ENCODE measurements at places on chromosomes 1 and 21.

DNA sequence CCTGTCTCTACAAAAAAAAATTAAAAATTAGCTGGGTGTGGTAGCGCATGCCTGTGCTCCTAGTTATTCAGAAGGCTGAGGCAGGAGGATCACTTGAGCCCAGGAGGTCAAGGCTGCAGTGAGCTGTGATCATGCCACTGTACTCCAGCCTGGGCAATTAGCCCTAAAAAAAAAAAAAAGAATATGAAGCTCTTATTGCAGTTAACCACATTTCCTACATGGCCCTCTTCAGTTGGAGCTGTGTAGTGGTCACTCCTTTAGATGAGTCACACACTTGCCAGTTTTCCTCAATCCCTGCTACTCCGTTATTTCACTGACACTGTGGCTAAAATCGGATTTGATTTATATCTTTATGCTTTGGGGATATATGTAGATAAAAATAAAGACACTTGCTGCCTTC is 11.8 kb downstream of the NFYC start:
- DNase-seq, result no peak

- peak; percentile 2 for DNase-seq
These were observed 131.9 kb downstream of the CRB1 start for GRCh38 chr1:197399755-197400521.

- no peak for DNase-seq
These were observed 17.7 kb upstream of the PROX1 start for GRCh38 chr1:213969958-213970555.

GRCh38 chr1:114509596-114510273 is 1.3 kb downstream of the TRIM33 start:
- DNase-seq, result no peak

DNA sequence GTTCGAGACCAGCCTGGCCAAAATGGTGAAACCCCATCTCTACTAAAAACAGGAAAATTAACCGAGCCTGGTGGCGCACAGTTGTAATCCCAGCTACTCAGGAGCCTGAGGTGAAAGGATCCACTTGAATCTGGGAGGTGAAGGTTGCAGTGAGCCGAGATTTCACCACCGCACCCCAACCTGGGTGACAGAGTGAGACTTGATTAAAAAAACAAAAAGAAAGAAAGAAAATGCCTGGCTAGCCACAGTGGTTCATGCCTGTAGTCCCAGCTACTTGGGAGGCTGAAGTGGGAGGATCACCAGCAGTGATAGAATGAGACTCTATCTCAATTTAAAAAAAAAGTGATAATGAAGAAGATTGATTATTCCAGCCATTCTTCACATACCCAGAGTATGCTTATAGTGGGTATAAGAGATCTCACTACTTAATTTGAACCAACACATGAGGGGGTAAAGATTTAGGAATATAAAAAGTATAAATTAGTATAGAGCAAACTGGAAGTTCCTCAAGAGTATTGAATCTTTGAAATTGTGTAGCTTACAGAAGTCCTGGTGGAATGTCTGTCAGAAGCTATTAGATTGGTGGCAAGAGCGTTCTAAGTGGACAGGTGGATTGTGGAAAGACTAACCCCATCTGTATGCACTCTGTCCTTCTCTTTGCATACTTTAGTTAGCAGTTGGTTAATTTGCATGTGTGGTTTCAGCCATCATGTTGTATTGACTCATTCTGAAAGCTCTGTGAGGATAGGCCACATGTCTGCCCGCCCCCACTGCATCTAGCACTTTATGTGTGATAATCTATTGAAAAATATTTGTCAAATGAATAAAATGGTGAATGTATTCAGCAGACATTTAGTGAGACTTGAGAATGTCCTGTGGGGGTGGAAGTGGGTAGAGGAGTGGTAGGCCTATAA is 25.0 kb downstream of the RLF start:
- DNase-seq, result peak; percentile 98

DNA sequence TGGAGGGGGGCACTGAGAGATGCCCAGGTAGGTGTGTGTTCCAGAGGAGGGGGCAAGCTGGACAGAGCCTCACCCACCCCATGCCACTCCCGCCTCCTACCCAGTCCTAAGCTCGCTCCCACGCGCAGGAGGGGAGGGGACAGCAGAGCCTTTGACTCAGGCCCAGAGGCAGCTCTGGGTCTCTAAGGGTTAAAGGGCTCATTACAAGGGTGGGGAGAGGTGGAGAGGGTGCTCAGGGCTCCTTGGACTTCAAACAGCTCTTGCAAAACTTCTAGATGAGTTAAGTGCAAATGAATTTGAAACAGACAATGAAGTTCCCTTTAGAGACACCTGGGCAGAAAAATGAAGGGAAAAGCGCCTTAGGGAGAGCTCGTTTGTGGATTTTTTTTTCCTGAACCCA is 104.2 kb upstream of the CASZ1 start:
- DNase-seq, result no peak

DNA sequence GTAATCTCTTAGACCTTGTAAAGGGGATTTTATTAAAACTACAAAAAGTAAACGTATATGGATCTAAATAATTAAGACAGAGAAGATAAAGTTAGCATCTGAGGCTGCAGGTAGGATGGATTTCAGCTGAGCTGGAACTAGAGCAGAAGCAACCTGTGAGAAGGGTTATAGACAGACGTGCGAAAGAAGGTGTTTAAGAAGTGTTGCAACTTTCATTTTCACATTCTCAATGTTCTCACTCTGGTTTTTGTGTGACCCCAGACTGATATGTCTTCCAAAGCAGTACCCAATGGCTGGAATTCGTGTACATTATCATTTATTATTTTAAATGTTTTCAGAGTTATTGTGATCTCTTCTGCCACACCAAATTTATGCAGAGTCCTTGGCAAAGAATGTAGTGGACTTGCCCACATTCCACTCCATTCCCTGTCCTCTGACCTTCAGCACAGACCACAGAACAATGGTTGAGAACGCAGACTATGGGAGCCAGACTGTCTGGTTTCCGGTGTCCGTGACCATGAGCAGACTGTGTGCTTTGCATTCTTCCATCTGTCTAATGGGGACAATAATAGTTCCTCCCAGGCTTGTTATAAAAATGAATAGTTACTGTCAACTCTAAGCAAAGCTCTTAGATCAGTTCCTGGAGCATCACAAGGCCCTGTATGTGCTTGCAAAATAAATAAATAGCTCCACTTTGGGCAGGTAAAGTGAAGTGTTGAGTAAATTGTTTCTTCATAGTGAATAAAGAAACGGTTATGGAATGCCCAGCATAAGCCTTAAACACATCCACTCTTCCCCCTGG is 140.6 kb upstream of the SAMSN1 start:
- DNase-seq, result no peak

DNA sequence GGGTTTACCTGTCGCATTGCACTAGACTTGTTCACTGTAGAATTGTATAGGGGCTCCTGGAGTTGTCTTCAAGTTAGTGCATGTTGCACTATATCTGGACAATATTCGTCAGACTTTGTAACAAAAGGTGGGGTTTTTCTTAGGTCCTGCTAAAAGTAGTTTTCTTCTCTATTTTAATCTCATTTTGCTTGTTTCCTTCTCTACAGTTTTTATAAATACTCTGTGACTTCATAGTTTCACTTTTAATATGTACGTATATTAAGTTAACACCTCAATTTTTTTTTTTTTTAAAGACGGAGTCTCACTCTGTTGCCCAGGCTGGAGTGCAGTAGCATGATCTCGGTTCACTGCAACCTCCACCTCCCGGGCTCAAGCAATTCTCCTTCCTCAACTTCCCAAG is 26.5 kb upstream of the MRPS6 start:
- no peak for DNase-seq

DNA sequence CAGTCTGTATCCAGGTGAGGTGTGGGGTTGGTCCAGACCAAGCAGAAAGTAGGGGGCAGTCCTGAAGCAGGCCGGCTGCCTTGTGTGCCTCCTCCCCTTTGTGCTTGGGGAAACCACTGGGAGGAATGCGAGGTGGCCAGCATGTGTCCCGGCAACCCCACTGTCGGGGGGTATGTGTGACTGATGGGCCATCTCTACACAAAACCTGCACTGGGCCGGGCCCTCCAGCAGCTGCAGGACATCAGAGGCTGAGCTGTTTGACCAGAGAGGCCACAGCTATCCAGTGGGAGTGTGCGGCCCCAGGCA is 33.3 kb downstream of the TMEM51 start:
- no peak for DNase-seq

GRCh38 chr1:7525338-7526063 is 245.6 kb upstream of the VAMP3 start:
- DNase-seq, result no peak

- DNase-seq, result no peak
These were observed 84.2 kb downstream of the PCP4 start for GRCh38 chr21:39951183-39952101.

- DNase-seq, result no peak
These were observed 48.7 kb upstream of the KIRREL1 start for GRCh38 chr1:157944663-157945280.

DNA sequence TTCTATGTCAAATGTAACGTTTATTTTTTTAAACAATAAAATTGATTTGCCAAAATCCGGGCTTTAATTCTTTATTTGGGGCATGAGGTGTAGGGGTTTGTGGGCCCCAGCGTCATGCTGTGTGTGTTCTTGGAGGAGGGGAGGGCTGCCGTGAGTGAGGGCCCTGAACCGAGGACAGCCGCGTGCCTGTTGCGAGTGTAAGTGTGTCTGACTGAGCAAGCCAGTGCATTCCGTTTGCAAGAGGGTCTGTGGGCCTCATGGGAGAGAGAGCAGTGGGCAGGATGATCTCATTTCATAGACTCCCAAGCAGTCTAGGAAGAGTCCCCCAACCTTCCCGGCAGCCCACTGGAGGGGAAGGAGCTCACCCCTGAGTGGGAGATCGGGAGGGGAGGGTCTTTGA is 21.4 kb upstream of the SPSB1 start:
- DNase-seq, result no peak

DNA sequence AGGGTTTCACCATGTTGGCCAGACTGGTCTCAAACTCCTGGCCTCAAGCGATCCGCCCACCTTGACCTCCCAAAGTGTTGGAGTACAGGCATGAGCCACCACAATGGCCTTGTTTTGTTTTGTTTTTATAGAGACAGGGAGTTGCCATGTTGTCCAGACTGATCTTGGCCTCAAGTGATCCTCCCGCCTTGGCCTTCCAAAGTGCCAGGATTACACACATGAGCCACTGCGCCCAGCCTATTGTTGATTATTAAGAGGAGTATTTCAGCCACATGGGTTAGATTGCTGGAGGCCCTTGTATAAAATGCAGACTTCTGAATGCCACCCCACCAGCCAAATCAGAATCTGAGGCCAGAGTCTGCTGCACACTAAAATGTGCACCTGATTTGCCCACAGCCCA is 57.2 kb upstream of the ANGPTL1 start:
- DNase-seq, result no peak

GRCh38 chr1:14940285-14940870 is 213.2 kb upstream of the TMEM51 start:
- DNase-seq, result no peak

DNA sequence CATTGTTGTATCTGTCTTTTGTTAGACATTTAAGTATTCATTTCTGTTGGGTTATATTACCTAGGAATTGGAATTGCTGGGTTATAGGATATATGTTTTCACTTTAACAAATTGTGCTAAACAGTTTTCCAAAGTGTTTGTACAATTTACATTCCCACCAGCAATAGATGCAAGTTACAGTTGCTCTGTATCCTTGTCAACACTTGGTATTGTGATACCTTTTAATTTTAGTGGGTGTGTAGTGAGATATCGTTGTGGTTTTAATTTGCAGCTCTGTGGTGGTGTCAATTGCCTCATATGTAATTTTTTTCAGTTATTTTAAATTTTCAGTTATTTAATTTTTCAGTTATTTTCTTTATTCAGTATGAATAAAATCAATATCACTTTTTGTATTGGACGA is 7.4 kb upstream of the DPH5 start:
- DNase-seq, result no peak

DNA sequence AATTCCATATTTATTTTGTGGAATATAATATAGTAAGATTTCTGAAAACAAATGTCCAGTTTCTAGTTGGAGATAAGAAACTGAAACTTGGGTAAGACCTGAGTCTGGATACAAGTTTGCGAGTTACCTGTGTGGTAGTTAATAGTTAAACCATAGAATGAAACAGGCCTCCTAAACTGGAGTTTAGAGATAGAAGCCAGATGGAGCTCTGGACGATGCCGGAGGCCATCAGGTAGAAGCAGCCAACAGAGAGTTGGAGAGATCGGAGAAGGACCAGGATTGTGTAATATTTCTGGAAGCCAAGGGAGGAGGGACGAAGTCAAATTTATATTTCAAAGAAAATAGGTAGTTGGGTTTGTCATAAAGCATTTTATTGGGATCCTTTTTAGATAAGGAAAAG is 45.1 kb downstream of the ARID1A start:
- DNase-seq, result no peak

DNA sequence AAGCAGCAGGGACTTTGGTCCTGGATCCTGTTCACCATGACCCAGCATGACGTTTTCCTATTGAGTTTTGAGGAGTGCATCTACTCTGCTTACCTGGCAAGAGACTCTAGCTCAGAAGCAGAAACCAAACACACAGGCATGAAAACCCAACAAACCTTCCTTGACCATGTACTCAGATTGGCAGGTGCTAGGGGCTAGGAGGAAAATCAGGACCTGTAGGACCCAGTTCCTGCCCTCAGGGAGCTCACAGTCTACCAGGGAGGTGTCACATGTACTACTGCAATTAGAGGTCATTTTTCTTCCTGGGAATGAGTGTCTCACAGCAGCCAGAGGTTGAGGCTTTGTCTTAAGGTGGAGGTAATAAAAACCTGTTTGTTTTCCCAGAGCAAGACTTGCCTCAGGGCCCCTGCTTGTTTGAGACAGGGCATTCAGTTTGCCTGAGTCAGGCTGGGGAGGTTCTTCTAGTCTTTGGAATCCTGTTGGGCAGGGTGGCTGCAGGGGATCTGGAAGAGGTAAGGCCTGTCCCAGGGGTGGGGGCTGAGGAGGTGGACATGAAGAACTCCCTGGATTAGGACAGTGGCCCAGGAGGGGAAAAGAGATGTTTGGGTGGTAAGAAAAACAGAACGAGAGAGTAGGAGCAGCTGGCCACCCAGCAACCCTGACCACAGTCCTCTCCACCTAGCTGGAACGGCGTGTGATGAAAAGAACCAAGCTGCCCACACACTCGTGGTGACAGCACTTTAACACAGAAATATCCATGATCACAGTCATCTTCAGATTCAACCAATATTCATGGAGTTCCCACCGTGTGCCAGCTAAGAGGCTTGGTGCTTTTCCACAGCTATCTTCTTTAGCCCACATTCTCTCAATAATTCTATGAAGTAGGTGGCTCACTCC is 30.8 kb downstream of the IER5 start:
- no peak for DNase-seq

DNA sequence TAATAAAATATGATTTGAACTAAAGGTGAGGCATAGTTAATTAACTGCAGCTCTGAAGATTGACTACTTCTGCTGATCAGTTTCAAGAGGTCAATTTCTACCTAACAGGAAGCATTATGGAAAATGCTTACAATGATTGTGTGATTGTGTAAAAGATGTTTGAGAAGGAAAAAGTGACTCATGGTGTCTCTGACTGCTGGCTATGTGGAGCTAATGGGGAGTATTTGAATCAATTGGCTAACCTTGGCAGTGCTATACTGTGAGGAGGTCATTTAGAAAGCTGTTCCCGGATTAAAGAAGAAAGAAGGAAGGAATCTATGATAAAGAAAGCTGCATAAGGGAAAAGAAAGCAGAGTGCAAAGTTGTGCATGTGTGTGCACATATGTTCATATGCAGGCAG is 376.5 kb downstream of the ADGRL2 start:
- DNase-seq, result no peak
